NCI-H187 (cell line): ENCODE measurements at places on chromosomes 16 and 17.

DNA sequence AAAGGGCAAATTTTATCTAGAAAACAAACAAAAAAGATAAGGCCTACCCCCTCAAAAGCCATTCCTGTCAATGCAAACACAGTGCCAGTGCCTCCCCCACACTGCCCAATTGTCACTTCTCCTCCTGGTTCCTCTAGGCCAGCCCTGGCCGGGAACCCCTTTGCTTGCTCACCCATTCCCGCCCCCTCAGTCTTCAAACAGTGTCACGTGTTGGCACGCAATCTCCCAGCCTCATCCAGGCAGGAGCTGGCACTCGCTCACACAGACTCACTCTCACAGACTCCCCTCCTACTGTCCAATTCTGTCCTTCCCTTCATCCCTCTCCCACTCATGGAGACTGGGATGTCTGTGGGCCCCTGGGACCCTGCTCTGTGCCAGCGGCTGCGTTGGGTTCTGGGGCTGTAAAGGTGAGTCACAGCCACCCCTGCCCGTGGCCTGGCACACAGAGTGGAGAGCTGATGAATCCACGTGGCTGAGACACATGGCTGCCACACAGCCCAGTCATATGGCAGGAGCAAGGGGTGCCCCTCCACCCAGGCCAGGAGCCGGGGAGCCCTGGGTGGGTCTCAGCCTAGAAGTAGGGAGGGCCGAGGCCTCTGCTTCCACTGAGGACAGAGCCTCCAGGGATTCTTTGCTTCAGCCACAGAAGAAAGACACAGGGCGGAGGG lies 54.8 kb downstream of the VAC14 start:
- no peak for DNase-seq

- no peak for DNase-seq
These were observed 52.1 kb upstream of the GNG13 start for GRCh38 chr16:852451-853185.

GRCh38 chr17:15951368-15952047 lies 6.6 kb downstream of the ADORA2B start:
- no peak for DNase-seq

DNA sequence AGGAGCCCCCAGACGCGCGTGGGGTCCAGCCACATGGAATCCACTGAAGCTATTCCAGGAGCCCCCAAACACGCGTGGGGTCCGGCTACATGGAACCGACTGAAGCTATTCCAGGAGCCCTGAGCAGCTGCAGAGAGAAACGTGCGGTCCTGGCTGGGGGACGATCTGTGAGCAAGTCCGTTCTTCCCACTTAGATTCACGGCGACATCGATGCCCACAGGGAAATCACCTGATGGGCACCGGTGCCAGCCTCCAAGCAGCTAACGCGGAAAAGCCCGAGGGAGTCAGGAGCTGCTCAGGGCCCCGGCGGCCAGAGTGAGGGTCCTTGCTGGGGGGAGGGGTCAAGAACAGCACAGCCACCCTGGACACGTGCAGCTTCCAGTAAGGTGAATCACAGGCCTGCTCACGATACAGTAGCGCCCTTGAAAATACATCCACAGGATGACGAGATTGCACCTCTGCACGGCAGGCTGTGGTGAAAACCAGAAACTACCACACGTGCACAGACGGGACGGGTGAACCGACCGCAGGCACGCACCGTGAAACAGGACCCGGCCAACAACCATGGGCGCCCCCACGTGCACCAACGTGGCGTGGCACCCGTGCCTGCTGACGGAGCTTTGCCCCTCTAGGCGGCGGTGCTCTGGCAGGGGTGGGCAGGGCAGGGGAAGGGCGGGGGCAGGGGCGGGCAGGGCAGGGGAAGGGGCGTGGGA lies 77.7 kb upstream of the GNG13 start:
- DNase-seq, result no peak

GRCh38 chr17:73359987-73360410 lies 48.2 kb upstream of the CDC42EP4 start:
- DNase-seq, result peak; percentile 10

- peak; percentile 64 for DNase-seq
These were observed 1.2 kb upstream of the HSF4 start for GRCh38 chr16:67163164-67163998.

DNA sequence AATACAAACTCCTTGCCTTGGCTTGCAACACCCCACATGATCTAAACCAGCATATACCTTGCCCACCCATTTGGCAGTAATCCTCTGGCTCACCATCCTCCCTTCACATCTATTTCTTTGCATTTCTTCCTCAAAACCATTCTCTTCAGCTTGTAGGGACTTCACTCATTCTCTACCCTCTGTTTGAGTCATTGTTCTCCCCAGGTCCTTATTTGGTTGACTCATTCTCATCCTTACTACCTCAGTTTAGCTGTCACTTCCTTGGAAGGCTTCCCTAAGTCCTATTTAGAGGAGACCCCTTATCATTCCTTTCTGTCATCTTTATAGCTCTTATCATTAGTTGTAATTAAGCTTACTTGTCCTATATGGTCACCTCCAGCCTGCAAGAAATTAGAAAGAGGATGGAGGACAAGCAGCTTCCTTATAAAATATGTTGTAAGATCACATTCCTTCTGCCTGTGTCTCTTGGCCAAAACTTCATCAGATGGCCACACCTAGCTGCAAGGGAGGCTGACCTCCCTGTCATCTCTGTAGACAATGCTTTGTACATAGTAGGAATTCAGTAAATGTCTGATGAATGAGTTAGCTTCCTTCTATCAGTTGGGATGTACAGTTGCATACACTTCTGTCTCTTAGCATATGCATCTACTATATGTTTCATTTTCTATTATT lies 1.7 kb downstream of the TTC19 start:
- DNase-seq, result no peak

- no peak for DNase-seq
These were observed 96.9 kb downstream of the ADCY9 start for GRCh38 chr16:4019371-4019791.

- no peak for DNase-seq
These were observed 211.9 kb downstream of the GSG1L start for GRCh38 chr16:27851586-27851985.

- DNase-seq, result no peak
These were observed 145.5 kb upstream of the SOX9 start for GRCh38 chr17:71975331-71975801.

- no peak for DNase-seq
These were observed 235.2 kb upstream of the SOX9 start for GRCh38 chr17:71885662-71886061.

DNA sequence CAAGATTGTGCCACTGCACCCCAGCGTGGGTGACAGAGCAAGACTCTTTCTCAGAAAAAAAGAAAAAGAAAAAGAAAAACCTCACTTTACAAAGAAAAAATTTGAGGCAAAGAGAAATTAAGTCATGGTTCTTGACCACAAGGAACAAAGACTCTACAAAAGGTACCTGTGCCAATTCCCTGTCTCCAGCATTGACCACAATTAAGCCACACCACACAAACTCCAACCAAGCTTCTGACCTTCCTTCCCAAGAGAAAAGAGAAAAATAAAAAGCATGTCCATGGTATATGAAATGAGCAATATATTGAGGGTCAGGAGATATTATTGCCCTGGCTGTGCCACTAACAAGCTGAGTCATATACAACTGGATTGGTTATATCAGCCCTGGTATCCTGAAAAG lies 146.3 kb upstream of the NOG start:
- DNase-seq, result no peak

- DNase-seq, result no peak
These were observed 20.7 kb downstream of the WFDC1 start for GRCh38 chr16:84315422-84315821.

DNA sequence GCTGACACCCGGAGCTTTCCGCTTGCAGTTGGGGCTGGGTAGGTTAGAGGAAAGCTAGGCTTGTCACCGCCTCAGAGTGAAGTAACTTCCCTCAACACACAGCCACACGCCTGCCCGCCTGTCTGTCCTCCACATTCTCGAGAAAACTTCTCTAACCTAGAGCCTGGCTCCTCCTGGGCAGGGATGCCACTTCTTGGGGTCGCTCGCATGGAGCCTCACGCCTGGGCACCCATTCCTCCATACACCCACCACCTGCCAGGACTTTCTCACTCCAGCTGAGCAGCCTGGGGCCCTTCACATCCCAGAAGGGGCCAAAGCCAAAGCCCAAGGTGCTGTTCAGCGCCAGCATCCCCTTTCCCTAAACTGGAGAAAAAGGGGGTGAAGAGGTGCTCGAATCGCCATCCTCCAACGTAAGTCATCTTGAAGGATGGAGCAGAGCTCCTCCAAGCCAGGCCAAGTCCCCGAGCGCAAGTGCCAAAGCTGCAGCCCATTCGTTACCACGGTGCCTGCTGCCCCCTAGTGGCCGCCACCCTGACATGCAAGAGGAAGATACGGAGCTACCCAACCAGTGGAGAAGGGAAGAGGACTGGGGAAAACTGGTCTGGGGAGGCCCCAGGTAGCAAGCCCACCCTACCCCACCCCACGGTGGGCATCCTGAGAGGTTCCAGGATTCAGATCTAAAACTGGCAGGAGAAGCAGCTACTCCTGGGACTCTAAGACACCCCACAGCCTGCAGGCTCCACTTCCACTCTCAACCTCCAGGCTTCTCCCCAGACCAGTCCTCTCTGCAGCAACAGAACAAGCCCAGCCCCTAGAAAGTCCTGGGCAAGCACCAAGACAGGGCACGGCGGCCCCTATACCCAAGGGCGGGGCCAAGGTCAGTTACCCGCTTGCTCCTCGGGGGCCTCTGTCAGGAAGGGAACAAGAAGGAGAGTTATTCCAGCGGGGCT lies 63.1 kb downstream of the MYO18A start:
- DNase-seq, result peak; percentile 45

DNA sequence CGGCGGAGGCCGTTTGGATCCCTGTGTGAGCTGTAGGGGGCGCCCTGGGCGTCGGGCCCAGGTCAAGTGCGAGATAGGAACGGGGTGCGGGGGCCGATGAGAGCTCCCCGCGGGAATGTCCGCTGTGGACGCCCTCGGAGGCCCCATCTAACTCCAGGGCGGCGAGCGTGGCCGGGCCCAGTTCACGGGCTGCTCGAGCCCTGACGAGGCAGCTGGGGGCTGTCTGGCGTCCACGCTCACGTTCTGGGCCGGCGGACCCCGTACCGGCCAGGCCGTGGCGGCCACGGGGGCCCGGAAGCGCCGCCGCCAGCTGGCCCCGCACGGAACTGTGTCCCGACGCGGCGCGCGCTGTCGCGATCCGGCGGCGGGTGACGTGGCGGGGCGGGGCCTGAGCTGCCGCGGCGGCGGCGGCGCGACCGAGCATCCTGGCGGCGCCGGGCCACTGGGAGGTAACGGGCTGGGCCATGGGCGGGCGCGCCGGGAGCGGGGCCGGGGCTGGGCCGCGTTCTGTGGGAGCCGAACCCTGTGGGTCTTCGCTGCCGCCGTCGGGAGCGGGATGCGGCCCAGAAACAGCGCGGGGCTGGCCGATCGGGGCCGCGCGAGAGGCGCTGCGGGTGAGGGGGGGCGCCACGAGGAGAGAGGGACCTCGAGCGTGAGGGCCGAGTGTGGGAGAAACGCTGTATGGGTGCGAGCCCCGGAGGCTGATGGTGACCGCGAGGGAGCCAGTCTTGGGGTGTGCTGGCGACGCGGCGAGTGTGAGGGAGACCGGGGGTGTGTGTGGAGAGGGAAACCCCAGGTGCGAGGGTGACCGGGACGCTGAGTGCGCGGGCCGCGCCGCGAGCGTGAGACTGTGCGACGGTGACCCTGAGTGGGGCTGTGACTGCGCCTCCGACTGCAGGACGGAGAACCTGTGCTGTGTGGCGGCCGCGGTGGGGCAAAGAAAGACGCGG lies at the start of gene SLC7A6:
Gene SLC7A6, plus strand, starts transcription at position 399 of the 950 bp plus-strand sequence. CDS start 10,201 bp downstream, outside the sequence.
- DNase-seq, result no peak

- no peak for DNase-seq
These were observed 4.7 kb downstream of the CORO7 start for GRCh38 chr16:4411684-4412083.

GRCh38 chr16:62256406-62256805 lies 220.2 kb upstream of the CDH8 start:
- no peak for DNase-seq

- DNase-seq, result no peak
These were observed 402.2 kb upstream of the SALL1 start for GRCh38 chr16:51553314-51553713.

GRCh38 chr17:64406321-64407200 lies 15.9 kb upstream of the PECAM1 start:
- no peak for DNase-seq

DNA sequence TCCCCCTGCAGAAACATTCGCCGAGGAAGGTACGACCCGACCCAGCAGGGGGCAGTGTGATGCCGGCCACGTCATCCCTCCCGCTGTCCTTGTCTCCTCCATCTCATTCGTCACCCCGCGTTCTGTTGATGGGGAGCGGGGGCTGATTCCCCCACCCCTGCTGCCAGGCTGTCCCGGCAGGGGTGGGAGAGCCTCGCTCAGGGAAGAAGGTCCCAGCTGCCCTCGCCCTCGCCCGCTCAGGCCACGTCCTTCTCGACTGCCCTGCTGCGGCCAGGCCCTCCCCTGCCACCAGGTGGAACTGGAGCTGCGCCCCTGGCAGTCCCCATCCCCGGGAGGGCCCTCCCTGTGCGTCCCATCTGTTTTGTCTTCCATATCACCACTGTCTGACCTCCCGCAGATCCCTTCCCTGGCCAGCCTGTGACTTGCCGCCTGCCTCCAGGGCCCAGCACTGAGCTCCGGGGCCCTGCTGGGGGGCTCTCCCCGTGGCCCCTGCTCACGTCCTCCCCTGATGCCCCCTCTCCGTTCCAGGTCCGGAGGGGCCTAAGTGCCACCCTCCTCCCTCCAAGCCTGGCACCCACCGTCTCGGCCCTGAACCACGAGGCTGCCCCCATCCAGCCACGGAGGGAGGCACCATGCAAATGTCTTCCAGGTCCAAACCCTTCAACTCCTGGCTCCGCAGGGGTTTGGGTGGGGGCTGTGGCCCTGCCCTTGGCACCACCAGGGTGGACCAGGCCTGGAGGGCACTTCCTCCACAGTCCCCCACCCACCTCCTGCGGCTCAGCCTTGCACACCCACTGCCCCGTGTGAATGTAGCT lies 20.6 kb downstream of the ADAM11 start:
- DNase-seq, result peak; percentile 50

DNA sequence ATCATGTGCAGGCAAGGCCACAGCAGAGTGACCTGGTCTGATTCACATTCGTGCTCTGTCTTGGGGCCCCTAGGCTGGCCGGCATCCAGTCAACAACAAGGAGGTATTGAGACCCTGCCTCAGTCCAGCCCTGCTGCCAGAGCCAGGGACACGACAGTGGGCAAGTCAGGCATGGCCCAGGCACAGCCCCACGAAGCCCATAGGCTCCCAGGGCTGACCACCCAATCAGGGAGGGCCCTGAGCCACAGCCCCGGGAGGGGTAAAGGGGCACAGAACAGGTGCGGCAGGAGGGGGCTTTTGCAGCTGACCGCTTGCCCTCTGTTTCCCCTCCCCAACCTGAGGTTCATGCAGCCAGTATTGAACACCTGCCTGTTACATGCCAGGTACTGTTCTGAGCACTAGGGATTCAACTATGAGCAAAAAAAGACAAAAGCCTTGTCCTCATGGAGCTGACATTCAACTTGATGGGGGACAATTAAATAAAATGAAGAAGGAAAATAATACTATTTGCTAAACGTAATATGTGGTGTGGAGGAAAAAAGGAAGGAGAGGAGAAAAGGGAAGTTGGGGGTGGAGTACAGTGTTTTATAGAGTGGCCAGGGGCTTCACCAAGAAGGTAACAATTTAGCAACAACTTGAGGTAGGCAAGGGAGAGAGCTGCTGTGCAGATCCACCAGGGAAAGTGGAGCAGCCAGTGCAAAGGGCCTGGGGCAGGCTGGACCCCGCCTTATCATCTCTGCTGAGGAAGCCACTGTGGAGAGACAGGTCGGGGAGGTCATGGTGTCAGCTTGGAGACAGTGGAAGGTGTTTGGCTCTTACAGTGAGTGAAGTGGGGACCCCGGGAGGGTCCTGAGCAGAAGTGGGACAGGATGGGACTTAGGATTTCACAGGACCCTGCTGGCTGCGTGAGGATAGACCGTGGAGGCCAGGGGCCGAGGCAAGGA lies 6.1 kb downstream of the DRC3 start:
- no peak for DNase-seq
